BJ (cell line): ENCODE measurements at places on chromosomes 11 and 22.

DNA sequence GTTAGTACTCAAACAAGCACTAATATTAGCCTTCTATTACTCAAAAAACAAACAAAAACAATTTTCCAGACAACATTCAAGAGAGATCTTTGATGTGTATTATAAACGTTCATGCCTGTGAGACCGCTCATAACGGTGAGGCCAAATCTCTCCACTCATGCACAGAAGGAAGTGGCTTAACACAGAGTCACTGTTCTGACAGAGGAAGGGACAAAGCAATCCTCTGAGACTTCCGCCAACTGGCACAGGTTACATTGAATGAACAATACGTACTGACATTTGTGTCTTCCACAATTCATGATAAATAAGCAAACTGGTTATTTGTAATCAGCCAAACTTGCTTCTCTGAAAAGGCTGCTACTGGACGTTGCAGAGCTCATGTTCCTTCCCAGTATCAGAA lies 30.5 kb downstream of the CHKA start:
- DNase-seq = no peak

GRCh38 chr11:60343094-60343704 lies 16.1 kb downstream of the MS4A6E start:
- no peak for DNase-seq

- DNase-seq = no peak
Observed at GRCh38 chr22:16956290-16956689, 51.7 kb downstream of the GAB4 start.

GRCh38 chr11:3860375-3860774 lies 4.9 kb downstream of the STIM1 start:
- no peak for DNase-seq

DNA sequence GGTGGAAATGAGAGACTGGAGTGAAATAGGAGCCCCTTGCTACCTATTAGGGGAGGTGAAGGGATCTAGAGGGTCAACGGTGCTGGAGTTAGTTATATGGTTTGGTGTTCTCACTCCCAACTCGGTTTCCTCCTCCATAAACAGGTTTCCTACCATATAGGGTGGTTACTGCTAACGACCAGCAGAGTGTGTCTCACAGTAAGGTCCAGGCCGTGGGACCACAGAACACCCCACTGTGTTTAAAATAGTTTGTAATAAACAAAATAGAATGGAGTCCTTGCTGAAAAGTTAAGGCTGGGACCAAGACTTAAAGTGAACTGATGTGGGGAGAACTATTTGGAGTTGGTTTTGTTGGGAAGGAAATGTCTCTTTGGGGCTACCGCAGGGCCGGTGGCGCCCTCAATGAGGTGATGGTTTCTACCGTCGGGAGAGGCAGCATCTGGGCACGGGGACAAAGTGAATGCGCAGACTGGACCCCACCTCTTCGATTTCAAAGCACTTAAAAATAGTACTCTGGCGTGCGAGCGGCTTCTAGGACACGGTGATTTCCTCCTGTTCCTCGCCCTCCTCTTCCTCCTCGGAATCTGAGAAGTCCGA lies 4.5 kb downstream of the DBX1 start:
- no peak for DNase-seq

DNA sequence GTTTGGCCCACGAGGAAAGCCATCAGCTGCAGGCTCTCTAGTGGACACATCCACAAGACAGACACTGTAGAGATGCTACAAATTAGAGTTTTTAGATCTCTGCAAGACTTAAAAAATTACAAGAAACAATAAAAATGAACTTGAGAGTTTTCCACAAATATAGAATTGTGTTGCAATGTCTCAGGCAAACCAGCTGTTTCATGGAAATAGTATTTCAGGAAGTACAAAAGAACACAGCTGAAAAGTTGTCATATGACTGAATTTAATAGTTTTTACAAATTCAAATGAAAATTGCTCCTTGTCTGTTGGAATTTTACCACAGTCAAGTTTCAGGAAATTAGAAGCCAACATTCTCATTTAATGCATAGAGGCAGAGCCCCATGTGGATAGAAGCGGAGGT lies 184.5 kb upstream of the PITPNB start:
- DNase-seq = no peak

GRCh38 chr11:30326114-30326778 lies 3.3 kb downstream of the ARL14EP start:
- no peak for DNase-seq

- no peak for DNase-seq
Observed at GRCh38 chr22:20957683-20958431, 9.2 kb upstream of the AIFM3 start.

DNA sequence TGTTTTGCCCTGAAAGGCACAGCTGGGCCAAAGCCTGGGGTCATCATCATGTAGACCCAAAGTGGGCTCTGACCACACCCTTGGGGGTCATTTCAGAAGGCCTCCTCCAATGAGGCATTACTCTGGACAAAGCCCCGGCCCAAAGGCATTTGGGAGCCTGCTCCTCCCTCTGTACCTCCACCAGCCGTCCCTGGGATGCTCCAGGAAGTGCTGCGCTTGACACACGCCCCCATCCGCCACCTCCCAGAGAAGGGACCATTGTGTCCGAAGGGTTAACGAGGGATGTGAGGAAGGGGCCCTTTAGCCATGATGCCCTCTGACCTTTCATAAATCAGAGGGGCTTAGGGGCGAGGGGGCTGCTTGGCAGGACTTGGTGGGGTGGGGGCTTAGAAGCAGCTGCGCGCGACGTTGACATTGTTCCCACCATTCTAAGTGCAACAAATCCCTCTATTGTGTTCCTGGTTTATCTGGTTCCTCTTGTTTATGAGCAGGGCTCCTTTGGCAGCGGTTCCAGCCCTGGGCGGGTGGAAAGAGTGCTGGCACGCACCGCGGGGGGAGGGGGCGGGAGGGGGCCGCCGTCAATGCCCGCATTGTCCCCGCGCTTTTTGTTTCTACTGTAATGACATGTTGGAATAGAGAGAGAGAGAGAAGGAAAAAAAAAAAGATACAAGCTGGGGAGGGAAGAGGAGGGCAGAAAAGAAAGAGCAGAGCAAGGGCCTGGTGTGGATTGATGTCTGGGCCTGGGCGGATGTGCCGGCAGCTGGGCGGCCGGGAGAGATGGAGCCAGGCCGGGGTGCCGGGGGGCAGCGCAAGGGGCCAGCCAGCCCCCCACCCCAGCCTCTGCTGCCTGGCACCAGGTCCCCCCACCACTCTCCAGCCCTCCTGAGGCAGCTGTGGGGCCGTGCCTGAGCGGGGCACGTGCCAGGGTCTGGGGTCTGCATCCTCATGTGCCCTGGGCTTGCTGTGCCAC lies 32.1 kb upstream of the SOX10 start:
- DNase-seq = no peak

- DNase-seq = no peak
Observed at GRCh38 chr11:94032725-94033124, 11.6 kb downstream of the HEPHL1 start.

GRCh38 chr11:50080256-50080655 lies 47.6 kb downstream of the OR4C45 start:
- no peak for DNase-seq

- no peak for DNase-seq
Observed at GRCh38 chr22:46574993-46575910, 37.8 kb upstream of the CELSR1 start.

DNA sequence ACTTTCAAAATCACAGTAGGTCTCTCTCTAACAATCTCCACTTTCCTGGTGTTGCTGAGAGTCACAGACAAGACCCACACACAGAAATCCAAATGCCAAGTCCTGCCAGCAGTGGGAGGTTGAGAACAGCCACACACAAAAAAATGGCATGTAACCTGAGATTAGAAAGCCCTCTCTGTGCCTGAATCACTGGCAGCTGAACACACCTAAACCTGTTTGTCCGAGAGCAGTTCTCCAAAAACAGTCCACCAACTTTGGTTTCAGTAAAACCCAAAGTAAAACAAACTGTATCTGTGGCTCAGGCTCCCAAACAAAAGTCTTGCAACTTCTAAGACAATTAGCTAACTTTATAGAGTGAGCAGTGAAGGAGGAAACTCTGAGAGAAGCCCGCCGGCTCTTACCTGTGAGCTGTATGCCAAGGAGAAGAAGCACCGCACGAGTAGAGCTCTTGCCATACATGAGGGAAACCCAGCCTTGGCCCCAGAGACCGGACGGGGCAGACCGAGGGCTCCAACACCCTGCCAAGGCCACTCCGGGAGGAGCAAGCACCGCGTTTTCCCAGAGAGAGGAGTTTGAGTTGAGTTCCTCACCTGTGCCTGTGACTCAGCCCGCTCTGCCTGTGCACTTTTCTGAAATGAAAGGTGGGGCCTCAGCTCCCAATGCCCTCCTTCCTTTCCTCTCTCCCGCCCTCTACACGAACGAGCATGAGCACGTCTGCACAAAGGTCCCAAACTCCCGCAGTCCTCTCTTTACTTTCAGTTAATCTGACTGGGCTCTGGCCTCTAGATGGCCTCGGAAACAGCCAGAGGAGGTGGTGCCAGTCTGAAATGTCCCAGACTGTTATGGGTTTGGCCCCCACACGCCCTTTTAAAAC lies at the start of gene MPZL2:
Gene MPZL2 (minus strand): TSS at position 603 of the 874 bp plus-strand sequence. CDS start 144 bp downstream, at position 459.
- no peak for DNase-seq

- no peak for DNase-seq
Observed at GRCh38 chr11:45659031-45659817, 6.2 kb downstream of the CHST1 start.

GRCh38 chr22:36823186-36823839 lies 6.5 kb upstream of the PVALB start:
- DNase-seq = no peak

DNA sequence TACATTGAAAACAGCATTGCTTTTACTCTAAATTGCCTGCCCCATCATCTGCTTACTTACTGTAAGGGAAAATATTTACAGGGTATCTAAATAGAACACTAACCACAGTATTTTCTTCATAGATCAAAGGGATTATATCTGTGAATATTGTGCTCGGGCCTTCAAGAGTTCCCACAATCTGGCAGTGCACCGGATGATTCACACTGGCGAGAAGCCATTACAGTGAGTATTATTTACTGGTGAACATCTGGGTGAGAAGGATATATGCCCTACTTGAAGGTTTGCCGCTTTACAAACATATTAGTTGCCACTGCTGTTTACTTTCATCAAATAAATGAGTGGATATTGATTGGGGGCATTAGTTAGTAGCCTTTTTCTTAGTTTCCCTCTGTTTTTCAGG lies 5.9 kb upstream of the CNTF start:
- DNase-seq = peak; percentile 71

- DNase-seq = no peak
Observed at GRCh38 chr22:46895753-46896152, 133.3 kb downstream of the TBC1D22A start.

DNA sequence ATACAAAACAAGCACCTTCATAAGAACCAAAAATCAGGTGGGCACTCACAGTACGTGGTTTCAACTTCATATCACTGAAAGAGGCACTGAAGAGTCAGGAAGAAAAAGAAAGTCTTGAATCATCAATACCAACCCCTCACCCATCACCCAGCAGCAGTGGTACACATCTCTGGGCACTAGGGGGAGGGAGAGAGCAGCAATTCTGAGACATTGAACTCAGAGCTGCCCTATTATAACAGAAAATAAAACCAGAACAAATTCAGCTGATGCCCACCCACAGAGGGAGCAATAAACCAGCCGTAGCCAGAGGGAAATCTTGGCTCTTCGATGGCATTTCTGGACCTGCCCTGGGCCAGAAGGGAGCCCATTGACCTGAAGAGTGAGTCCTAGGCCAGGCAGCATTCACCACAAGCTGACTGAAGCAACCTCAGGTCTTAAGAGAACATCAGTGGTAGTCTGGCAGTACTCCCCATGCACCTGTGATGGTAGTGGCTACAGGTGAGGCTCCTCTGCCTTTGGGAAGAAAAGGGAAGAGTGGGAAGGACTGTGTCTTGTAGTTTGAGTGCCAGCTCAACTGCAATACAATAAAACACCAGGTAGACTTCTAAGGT lies 42.2 kb upstream of the FAM181B start:
- no peak for DNase-seq

- no peak for DNase-seq
Observed at GRCh38 chr11:33698921-33699320, 1.7 kb downstream of the C11orf91 start.

- DNase-seq = no peak
Observed at GRCh38 chr11:39165021-39165420, 2294.4 kb downstream of the LRRC4C start.

DNA sequence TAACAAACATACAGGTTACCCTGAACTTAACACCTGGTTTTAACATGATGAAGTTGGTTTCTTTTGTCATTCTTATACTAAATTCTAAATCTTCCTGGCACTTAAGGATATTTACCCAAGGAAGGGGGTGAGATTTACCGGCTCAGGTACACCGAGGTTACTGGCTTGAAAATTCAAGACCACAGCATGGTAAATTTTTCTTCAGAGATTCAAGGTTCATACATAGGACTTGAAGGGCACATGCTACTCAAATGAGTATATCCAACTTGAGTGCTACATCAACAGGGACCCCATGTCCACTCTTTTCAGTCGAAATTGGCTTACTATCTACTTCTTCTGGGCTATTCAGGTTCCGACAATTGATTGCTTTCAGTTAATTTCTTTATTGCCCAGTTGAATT lies 12.7 kb downstream of the SERPING1 start:
- no peak for DNase-seq
